Kidney (tissue), 22 donors: ENCODE measurements at places on chromosomes 1 and 21. TPM values are rescaled to one million over a fixed set of nuclear protein-coding genes. Genes with fewer than 3 reads are reported as not detected.
A peak's percentile ranks its signal among the peaks of the same experiment; 100 is the strongest.

DNA sequence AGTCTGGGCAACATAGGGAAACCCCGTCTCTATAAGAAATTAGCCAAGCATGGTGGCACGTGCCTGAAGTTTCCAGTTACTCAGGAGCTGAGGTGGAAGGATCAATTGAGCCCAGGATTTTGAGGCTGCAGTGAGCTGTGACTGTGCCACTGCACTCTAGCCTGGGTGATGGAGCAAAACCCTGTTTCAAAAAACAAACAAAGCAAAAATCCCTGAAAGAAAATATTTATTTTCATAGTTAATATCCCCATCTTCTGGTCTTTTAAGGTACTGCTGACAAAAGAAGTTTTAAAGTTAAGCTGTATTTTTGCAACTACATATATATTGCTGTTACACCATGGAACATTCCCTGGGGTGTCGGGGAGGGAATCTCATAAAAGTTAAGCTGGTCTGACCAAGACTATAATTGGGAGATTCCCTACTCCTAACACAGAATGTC, 26.0 kb downstream of the VAMP4 start:
- peak; percentile 78 for DNase-seq

DNA sequence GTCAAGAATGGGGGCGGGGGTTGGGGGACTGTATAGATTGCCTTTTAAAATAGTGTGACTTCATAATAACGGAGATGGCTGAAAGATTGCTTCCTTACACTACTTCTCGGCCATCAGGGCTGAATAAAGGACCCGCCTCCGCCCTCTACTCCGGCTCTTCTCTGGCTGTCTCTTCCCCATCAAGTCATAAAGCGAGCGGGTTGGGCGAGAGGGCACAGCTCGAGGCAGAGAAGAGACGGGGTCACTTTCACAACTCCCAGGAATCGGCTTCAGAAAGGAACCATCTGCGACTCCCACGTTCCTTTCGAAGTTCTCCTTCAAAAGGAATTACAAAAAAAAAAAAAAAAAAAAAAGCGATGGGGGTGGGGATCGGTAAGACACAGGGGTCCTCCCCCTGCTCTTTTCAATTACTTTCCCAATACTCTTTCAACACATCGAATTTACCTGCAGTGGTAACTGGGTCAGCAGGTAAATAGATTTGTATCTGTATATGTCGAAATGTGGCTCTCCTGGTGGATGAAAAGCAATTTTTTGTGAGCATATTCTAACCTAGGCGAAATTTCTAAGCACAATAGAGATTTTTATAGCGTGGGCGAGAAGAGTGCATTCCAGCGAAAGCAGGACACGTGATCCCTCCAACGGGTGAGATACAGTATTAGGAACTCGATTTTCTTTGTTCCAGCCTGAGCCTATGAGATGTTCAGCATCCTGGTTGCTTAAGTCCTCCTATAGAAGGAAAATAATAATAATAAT, 2.0 kb downstream of the LRRC7 start:
- peak; percentile 68 for DNase-seq

ADORA3 gene
- 10.8 TPM for total RNA-seq

HES5 gene
- total RNA-seq = 0.44 TPM

VPS72 gene
- total RNA-seq = 52.6 TPM

GRCh38 chr21:26070822-26071425, 99.6 kb downstream of the APP start:
- DNase-seq = no peak

OR2T11 gene
- 0.57 TPM for total RNA-seq

GCSAML gene
- total RNA-seq = 1.8 TPM

GRCh38 chr1:70090875-70091274, 114.5 kb downstream of the LRRC40 start:
- DNase-seq = no peak

GRCh38 chr1:33275706-33276572, 19.6 kb downstream of the ZNF362 start:
- DNase-seq = no peak

DNA sequence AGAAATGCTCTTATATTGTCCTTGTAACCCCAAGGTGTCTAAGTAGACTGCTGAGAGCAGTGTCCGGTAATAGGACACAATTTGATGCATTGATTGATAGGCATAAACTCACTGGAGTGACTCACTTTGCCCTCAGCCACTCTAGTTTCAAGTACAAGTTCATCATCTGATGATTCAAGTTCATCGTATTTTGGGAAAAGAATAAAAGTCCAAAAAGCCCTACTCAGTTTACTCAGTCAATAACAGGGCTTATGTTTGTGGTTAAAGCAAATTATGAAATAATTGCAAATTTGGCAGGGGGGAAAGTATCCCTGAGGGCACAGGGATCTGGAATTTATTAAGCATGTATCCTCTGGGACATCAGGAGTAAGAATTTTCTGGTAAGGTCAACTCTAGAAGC, 7.6 kb upstream of the ATF3 start:
- no peak for DNase-seq

FAM110D gene
- total RNA-seq = 8.1 TPM

- DNase-seq = peak; percentile 93
Measured at GRCh38 chr1:21334214-21335087, 44.2 kb upstream of the ECE1 start.
